Stomach (tissue), 19 donors: ENCODE measurements at places on chromosomes 11 and 22. TPM values are rescaled to one million over a fixed set of nuclear protein-coding genes. Genes with fewer than 3 reads are reported as not detected.

- no peak for DNase-seq
These were observed 4.9 kb downstream of the CSNK1E start for GRCh38 chr22:38312261-38312800.

DNA sequence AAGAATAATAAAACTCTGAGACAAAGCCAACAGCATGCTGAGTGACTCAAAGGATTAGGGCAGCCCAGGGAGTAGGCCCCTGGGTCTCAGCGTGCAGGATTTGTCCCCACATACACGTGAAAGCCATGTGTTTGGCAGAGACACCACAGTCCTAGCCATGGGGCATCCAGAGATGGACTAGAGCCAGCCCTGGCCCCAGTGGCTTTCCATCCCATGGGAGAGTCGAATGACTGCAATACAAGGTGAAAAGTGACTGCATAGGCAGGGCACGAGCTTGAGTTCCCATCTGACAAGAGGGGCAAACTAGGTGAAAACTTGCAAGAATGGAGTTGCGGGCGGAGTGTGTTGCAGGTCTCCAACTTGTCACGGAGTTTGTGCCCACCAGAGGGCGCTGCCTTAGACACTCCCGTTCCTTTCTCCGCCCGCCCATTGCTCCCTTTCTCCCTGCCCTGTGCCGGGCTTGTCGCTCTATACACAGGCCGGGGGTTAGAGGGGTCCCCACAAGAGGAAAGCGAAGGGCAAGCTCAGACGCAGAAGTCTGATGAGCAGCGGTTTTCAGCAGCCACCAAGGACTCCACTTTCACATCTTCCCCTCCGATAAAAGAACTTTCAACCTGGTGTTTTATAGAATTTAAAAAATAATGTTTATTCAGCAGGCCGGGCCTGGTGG is 24.2 kb downstream of the TSKU start:
- peak; percentile 94 for DNase-seq

DNA sequence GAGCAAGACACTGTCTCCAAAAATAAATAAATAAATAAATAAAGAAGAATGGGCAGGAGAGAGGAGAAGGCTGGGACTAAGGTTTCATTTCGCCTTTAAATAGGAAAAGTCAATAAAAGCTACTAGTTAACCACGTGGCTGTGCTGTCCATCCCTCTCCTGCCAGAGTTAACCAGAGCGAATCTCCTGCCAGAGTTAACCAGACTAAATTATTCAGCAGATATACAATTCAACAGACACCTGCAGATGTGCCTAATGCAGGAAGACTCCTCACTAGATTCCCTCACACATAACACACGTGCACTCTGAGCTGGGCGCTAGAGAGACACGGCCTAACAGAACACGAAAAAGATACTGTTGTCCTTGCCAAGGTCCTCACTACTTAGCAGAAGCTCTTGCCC is 156.1 kb downstream of the IGLL1 start:
- DNase-seq = no peak

- no peak for DNase-seq
These were observed 54.2 kb upstream of the CLDN5 start for GRCh38 chr22:19578180-19579004.

- no peak for DNase-seq
These were observed 77.8 kb downstream of the BCR start for GRCh38 chr22:23257889-23258825.

- no peak for DNase-seq
These were observed 11.4 kb downstream of the BCL9L start for GRCh38 chr11:118914178-118914918.

DNA sequence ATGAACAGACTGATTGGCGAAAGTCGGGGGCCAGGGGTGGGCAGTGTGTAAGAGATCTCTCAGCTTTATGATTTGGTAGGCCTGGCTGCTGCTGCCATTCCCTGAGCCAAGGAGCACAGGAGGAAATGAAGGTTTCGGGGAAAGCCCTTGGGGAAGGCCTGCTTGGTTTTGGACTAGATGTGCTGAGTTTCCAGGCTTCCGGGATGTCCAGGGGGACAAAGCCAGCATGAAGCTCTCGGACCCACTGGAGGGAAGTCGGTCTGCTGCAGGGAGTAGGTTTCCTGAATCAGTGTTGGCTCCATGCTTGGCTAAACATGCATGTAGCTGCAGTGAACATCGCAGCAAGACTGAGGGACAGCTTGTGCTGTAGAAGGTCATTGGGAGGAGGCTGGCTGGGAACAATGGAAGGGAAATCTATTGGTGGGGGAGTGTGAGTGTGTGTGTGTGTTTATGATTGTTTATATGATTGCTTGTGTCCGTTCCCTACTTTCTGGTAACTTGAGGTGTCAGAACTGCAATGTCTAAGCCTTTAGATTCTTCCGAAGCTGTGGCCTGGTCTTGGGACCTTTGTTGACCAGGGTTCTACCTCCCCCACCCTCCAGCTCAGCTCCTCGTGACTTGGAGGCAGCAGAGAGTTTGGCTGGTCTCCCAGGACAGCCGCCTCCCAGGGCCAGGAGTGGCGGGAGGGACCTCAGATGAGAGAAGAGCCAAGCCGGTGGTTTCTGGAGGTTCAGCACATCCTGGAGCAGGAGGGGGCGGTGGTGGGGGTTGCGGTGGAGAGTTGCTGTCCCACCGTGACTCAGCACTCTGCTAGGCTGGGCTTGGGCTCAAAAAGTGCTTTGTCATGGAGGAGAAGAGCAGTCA is 4.0 kb upstream of the FTH1 start:
- peak; percentile 97 for DNase-seq

DNA sequence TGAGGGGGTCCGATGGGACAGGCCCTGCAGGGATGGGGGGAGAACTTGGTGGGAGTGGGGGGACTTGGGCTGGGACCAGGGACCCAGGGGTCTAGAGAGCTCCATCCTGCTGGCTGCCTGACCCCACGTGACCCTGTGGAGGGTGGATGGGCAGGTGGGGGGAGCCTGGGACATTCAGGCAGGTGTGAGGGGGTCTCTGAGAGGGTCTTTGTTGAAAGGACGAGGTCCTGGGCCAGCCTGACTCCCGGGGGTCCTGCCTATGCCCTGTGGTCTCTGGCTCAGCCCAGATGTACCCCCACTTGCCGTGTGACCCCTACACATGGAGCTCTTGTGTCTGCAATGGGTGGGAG is 7.5 kb downstream of the LRRC56 start:
- no peak for DNase-seq

DNA sequence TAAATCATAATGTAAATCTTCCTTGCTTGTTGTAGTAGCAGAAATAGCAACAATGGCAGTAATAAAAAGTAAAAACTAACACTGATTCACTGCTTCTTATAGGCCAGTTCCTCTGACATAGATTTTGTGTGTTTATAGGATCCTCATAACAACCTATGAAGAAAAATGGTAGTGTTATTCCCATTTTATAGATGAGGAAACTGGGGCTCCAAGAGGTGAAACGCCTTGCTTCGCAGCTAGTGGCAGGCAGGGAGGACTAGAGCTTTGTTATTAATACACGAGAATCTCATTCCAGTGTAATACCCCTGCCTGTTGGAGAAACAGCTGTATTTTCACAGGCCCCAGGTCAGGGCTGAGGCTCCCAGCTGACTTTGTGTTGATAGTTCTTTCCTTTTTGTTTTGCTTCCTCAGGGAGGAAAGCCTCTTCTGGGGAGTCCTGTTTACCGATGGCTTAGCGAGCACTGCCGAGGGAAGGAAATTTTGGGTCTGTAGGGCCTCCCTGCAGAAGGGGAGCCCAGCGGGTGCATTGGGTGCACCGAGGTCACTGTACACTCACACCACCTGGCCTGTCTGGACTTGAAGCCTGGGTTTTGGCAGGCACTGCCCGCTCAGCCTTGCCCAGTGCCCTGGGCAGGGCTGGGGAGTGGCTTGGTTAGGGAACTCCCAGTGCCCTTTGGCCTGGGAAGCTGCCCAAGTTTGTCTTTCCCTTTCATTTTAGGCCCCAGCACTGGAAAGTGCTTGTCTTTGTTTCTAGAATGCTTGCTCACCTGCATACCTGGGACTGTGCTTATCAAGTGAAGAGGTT is 13.5 kb downstream of the KIAA1671 start:
- DNase-seq = peak; percentile 91

GRCh38 chr22:37284126-37284804 is 2.0 kb downstream of the CYTH4 start:
- DNase-seq = no peak

- DNase-seq = no peak
These were observed 352.8 kb upstream of the FAT3 start for GRCh38 chr11:91871791-91872190.

DNA sequence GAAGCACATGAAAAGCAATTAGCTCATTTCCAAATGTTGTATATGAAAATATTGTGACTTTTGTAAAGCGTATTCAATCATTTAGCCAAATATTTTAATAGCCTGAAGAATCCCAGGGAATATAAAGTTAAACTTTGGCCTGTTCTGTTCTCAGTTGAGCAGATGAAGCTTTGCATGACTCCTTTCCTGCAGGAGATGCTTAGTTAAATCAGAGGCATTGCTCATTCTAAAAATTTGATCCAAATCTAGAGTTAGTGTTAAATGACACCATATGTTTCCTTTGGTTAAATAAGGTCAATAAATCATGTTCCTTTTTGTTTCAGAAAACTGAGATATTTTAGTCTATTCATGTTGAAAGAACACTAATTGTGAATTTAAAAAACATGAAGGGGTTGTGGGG is 51.2 kb upstream of the BIRC3 start:
- DNase-seq = no peak

GRCh38 chr11:107785401-107785800 is 73.2 kb downstream of the SLC35F2 start:
- DNase-seq = no peak

DNA sequence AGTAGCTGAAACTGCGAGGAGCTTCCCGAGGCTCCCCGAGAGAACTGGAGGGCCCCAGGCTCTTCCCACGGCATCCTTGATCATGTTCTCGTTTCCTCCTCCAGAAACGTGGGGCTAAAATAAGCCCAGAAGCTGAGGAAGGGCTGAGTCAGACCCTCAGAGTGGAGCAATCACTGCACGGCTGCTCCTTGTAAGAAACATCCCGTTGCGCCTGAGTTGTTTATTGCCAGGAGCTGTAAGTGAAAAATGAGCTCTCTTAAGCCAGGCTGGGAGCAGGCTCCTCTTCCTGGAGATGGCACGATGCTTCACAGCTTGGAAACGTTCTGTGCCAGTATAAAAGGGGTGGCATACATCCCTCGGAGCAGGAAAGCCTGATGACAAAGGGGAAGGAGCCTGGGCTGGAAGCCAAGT is 47.3 kb upstream of the SYN3 start:
- no peak for DNase-seq

DNA sequence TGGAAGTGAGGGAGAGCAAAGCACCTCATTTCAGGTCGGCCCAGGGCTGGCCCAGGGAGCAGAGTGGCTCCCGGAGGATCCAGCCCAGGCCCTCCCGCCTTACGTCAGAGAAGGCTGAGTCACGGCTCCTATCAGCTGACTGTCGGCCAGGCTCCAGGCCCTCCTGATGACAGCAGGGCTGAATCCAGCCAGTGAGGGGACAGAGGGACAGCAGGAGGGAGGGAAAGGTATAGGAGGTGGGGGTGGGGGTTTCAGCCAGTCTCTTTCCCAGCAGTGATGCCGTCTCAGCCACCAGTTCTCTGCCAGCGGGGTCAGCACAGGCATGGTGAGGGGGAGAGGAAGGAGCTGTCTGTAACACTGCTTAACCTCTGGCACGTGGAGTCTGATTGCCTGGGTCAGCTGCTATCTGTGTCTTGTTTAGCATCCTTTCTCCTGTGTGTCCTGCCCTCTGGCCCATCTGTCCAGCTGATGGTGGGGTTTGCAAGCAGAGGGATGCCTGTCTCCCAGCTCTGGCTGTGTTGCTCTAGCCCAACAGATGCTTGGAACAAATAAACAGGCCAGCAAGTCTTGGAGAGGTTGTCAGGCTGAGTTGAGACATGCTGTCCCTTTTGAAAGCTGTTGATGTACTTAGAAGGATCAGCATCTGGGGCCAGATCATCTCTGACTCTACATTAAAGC is 74.0 kb downstream of the ADAMTS15 start:
- DNase-seq = peak; percentile 93

Gene USH1C
- 9.4 TPM for total RNA-seq

Gene SCT
- total RNA-seq = not detected

Gene NXPE1
- total RNA-seq = not detected

Gene TIMP3
- total RNA-seq = 103 TPM

Gene RAB39A
- 3.2 TPM for total RNA-seq

Gene OR5B12
- total RNA-seq = not detected

Gene CCDC87
- 0.45 TPM for total RNA-seq

Gene AGBL2
- 0.92 TPM for total RNA-seq

Gene P2RY6
- 1.3 TPM for total RNA-seq

Gene OR4P4
- not detected for total RNA-seq
